ENCODE measurements at places on chromosomes 12 and 14.

DNA sequence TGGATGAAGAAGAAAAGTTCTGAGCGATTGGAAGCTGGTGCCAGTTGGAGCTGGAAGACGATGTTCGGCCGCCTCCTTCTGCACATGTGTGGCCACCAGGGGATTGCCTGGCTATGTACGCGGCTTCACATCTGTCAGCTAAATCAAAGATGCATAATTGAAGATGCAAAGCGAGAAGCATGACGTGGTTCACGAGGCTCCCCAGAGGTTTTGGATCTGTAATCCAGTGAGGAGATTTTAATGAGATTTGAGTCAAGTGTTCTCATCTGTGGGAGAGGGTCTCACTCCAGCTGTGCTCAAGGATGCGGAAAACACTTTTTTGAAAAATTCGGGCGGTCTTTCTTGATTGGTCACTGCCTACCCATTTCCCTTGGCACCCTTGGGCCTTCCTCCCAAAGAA, 94.6 kb downstream of the PAX9 start:
- no peak for DNase-seq

DNA sequence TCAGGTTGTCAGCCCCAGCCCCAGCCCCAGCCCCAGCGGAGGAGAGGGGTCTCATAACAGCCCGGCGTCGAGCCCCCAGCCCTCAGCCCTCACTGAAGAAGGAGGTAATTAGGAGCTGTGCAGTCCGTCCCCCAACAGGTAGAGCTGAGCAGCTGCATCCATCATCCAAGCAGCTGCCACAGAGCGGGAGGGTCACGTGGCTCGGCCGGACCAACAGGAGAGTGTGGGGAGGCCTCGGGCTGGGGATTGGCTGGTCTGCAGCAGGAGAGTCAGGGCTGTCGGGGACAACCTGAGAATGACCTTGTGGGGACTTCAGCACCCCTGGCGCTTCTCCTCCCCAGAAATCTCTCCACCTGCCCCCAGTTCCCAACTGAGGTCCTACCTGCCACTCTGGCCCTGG, 29.6 kb downstream of the SMUG1 start:
- peak; percentile 81 for DNase-seq

GRCh38 chr14:99382781-99383471, 97.7 kb downstream of the SETD3 start:
- no peak for DNase-seq

DNA sequence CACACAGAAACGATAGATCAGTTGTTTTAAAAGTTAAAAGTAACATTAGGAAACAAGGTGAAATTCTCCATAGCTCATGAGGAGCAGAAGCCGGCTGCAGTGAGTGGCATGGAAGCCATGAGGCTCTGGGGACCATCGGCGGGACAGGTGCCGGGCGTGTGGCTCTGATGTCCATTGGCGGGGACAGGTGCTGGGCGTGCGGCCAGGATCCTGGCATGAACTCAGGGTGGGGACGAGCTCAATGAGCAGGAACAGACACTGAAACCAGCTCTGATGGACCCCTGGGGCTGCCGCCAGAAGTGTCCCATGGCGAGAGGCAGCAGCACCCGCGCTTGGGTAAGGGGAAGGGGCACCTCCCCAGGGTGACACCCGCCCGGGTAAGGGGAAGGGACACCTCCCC, 75.1 kb downstream of the NOC4L start:
- peak; percentile 47 for DNase-seq

DNA sequence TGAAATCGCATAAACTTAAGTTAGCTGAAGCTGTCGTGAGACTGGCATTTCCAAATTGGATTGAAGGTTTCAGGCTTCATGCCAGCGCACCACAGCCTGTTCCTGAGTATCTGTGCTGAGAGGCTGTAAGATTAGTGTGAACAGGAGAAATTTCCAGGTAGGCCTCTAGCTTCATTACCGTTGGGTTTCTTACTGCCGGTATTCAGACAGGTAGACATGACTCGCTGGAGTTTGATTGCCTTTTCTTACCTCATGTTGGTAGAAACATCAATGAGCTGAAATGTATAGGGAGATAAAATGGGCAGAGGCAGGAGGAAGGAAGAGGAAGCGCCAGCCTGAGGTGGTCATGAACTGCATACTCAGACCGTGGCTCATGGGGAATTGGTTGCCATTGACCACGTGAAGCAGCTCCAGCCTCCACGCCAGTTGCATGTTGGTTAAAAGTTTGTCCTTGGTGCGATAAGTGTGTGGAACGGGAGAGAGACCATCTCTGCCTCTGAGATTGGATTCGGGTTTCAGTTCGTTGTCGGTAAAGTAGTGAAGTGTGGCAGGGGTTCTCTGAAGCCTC, 42.3 kb upstream of the MMP17 start:
- no peak for DNase-seq

- no peak for DNase-seq
Observed at GRCh38 chr14:54754116-54754622, 148.5 kb downstream of the GCH1 start.

GRCh38 chr14:93713726-93714405, 74.4 kb downstream of the PRIMA1 start:
- DNase-seq, result no peak

DNA sequence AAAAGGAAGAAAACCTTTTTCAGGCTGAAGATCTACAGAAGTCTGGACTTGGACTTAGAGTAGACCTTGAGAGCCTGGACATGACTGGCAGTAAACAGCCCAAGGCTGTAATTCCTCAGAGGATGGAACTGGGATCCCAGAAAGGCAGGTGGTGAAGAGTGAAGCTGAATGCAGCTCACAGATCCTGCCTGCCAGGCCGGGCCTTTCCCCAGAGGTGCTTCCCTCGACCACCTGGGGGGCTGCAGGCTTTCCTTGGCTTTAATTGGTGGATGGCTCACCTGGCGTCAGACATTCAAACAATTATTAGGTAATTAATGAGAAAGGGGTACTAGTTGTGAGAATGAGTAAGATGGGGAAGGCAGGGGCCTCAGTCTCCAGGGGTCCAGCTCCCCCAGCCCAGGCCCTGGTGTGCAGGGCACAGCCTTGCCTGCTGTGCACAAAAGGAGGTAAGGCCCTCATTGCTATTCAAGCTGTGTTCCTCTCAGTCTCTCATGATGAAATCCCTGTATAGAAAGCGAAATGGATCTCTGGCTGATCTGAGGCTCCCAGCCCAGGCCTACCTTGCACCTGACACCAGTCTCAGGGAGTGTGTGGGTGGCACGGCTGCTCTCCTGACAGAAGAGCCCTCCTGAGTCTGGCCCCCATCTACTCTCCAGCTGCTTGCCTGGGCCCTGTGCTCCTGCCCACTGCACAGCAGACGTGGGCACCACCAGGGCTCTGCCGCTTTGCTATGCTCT, 63.0 kb upstream of the TCL1A start:
- DNase-seq, result no peak

DNA sequence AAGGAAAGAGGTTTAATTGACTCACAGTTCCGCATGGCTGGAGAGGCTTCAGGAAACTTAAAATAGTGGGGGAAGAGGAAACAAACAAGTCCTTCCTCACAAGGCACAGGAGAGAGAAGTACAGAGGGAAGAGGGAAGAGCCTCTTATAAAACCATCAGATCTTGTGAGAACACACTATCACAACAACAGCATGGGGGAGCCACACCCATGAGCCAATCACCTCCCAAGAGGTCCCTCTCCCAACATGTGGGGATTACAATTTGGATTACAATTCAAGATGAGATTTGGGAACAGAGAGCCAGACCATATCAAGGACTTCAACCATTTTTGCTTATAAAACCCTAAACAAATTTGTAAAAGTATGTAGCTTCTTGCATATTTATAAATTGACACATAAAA, 45.8 kb downstream of the SLCO1C1 start:
- no peak for DNase-seq

- DNase-seq, result no peak
Observed at GRCh38 chr12:93200291-93200917, 177.3 kb upstream of the NUDT4 start.

- no peak for DNase-seq
Observed at GRCh38 chr12:16076970-16077522, 165.9 kb downstream of the DERA start.

- DNase-seq, result no peak
Observed at GRCh38 chr14:52124791-52125684, 56.2 kb upstream of the NID2 start.

GRCh38 chr14:88203291-88203690, 119.8 kb downstream of the KCNK10 start:
- DNase-seq, result no peak

DNA sequence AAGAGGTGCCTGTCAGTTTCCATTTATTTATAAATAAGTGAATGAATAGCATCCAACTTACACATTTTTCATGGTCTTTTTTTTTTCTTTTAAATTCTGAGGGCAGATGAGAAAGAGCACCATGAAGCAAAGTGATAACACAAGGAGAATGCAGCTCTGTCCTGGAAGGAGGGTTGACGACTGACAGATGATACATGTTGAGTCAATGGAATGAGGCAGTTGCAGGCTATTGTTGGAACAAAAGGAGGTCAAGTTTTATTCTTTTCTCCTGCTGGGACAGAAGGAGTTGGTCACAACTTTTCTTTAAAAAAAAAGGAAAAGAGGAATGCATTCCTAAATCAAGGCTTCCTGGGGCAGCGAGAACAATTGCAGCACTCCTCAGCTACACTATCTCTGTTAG, 119.9 kb upstream of the PLEKHG7 start:
- no peak for DNase-seq

DNA sequence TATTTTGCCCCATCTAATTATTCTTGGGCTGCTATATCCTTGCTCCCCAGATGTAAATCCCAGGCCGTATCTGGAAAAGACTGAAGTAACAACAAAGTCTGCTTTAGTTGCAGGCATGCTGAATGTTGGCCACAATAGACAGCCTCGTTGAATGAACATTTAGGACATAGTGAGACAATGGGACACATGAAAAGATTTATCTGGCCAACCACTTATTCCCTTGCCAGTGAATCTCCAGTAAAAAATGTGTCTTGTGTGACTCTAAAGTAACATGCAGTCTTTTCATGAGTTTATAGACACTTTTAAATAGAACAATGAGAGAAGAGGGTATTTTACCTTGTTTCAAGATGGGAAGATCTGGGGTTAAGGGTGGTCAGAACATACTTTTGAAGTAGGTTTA, 60.2 kb upstream of the STXBP6 start:
- no peak for DNase-seq

GRCh38 chr12:27549236-27549800, 25.3 kb downstream of the PPFIBP1 start:
- DNase-seq, result no peak

DNA sequence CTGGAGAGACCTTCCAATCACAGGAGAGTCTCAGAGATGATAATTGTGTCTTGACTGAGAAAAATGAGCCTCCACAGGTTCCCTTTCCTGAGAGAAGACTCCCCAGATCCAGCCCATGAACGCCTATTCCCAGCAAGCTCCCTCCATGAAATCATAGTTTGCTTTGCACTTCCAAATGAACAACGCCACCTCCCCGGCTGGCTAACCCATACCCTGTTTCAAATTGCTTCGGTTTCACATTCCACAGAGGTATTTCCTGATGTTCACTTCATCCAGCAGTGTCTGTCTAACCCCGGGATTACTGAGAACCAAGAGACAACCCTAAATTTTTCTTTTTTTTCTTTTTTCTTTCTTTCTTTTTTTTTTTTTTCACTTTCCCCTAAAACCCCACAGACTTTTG, 124.1 kb upstream of the RFLNA start:
- DNase-seq, result no peak

DNA sequence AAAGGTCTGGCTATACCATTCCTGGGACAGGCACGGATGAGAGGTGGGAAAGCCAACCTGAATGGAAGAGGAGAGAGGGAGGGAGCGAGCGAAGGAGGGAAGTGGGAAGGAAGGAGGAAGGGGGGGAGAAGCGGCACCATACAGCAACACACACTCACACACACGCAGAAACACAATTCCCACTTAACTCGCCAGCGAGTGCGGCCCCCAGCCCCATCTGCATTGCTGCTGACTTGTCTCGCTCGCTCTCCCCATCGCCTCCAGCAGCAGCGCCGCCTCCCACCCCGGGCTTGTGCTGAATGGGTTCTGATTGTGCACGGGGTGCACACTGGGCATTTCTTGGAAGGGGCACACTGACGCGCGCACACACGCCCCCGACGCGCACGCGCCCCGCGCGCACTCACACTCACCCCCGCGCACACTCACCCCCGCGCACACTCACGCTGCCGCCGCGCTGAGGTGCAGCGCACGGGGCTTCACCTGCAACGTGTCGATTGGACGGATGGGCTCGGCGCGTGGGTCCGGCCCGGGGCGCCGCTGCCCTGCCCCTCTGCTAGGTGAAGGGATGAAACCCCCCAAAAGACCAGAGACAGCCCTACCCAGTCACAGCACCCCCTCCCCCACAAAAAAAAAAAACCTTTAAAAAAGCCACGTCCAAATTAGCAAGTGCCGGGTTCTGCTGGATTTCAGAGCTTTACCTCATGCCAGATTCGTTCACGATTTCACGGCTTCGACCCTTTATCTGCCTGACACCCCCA, 685 bp downstream of the GRIN2B start:
- DNase-seq, result peak; percentile 52

DNA sequence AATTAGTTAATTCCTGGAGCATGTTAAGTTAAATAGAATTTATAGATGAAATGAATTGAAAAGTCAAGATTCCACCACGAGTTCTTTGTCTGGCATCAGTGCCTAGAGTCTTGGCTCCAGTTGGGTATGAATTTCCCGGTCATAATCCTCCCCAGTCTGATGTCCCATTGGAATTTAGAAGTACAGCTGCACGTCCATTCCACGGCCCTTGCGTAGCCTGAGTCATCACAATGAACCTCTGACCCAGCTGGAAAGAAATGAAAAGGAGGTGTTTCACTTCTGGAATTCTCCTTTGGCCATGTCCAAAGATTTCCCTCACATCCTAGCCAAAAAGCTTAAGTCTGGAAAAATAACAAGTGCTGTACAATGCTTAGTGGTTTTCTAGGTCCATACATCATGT, 122.7 kb downstream of the KICS2 start:
- DNase-seq, result no peak
